Progenitor cell of endocrine pancreas (in vitro differentiated cells): ENCODE measurements at places on chromosomes 2 and 18. TPM values are rescaled to one million over a fixed set of nuclear protein-coding genes. Genes with fewer than 3 reads are reported as not detected.

Gene HDAC4
- 38.4 and 46.2 TPM in 2 replicates for total RNA-seq

Gene C1QL2
- 0.14 and 0.24 TPM in 2 replicates for total RNA-seq

Gene ZRANB3
- total RNA-seq = 16.8 and 18.6 TPM in 2 replicates

Gene POTEJ
- 0.19 and 0.24 TPM in 2 replicates for total RNA-seq
